ENCODE measurements at places on chromosomes 6 and 20.
A peak's percentile ranks its signal among the peaks of the same experiment; 100 is the strongest.

DNA sequence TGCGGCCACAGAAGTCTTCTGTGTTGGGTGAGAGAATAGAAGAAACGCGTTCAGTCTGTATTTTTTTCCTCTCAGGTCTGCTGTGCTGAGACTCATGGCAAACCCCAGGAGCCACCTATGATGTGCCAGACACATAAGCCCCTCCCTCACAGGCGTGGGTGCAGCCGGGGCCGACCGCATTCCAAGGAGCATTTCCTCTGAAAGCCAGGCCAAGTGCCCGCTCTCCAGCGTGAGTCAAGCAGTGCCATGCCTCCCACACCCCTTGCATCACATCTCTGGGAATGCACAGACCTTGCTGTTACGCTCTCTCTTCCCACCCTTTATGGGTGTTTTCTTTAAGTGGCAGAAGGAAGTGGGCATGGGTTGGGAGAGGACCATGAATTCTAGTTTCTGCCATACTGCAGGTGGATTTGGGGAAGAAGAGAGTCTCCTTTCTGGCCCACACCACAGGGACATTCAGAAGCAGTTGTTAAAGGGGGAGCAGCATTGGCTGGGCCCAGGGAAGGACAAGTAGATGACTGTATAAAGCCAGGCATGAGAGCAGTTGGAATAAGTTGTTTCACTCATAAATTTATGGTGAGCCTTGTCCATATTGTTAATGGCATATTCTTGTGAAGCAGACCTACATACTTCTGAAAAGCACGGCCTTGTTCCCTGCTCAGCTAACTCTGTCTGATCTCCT lies 37.1 kb upstream of the TFAP2A start:
- DNase-seq: peak; percentile 6

DNA sequence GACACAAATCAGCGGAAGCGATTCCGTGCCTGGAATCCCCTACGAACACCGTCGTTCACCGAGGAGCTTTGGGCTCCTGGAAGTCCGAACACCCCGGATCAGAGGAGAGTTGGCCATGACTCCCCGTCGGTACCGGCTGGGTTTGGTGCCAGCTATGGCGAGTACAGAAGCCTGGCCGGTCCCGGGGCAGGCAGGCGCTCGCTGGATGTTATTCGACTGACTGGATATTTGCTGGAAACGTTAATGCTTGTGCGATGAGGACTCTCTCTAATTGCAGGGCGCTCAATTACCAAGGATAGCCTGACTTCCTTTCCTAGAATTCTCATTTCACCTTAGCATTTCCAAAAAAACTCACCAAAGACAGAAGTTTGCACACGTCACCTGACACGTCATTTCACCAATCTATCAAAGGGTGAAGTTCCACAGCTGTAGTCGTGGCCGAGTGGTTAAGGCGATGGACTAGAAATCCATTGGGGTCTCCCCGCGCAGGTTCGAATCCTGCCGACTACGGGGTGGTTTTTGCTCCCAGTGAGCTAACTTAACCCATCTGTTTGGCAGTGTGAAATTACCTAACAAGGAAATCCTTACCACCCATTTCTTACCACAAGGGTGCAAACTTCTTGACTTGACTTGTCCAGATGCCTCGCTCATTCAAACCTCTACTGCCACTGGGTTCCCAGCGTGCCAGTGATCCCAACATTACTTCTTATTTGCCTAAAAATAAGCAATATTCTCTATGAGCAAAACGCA lies 22.7 kb upstream of the ZNF184 start:
- DNase-seq: peak; percentile 87

DNA sequence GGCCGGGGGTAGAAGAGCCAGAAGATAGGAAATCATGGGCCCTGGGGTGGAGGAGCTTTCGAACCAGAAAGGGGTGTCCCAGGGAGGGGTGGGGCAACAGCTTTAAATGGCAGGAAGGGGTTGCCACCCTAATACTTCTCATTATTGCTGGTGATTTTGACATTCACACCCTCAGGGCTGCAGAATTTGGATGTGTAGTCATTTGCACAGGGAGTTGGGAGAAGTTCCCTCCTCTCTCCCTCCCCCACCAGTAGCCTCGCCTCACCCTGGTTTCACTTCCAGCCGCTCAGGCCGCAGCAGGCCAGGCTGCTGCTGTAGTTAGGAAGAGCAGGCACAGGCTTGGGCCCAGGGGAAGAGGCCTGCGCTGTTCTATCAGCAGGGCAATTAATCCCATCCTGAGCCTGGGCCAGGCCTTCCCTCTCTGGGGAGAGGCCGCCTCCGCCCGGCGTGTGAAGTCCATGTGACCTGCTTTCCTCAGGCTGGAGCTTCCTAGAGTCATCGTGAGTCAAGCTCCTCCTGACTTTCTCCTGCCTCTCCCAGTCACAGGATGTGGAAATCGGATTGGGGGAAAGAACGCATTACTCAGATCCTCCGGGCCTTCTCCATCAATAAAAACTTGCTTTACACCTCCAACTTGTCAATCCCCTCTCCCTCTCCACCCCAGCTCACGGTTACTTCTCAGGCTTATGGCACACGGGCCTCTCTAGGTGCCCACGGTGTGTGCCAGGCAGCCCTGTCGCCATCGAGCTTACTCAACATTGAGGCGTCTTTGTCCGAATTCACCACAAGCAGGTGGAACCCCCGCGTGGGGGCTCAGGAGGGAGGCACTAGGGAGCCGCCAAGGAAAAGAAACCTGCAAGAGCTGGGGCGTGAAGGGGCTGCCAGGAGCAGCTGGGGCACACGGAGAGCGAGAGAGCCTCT lies 7.8 kb downstream of the ADTRP start:
- DNase-seq: peak; percentile 100

DNA sequence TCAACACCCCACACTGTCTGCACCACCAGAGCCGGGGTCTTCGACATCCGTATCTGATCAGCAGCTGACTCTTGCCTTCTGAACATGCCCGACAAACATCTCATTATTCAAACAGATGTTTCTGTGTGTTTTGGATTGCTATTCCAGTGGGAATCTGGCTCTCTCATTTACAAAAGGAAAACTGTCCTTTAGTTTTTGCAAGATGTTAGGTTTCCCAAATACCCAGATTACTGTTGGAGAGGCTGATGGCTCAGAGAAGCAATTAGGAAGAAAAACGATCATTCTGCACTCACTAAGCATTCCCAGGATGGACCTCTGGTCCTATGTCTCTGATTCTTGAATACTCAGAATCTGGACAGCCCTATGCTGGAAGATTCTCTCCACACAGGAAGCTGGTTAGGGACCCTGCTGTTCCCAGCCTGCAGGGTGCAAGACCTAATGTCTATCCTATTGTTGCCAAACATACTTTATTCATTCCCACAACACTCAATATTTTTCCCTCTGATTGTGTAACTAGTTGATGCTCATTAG lies 532.9 kb downstream of the CDH26 start:
- no peak for DNase-seq

DNA sequence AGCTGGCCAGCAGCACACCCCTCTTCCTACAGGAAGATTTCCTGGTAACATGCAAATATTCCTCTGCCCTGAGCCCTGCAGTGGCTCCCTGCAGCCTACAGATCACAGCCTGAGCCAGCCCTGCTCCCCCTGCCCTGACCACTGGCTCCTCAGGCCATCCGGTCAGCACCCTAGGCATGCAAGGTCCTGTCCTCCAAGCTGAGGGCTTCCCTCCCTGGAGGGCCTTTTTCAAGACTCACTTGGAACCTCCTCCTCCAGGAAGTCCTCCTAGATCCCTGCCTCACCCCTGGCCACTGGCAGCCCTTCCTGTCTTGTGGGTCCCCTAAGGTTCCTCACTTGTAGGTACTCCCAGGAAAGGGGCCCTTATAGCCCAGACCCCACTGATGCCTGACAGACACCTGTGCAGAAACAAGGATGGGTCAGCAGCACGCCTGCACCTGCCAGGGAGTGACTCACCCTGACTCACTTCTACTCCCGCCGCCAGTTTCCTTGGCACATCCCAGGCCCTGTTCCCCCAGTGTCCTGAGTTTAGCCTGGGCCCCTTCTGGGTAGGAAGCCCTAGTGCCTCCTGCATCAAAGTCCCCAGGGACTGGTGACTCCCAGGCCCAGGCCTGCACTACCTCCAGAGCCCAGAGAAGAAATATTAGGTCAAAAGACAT lies 3.2 kb downstream of the SLC4A11 start:
- DNase-seq: no peak

GRCh38 chr6:40325041-40325440 lies 262.1 kb downstream of the LRFN2 start:
- no peak for DNase-seq

DNA sequence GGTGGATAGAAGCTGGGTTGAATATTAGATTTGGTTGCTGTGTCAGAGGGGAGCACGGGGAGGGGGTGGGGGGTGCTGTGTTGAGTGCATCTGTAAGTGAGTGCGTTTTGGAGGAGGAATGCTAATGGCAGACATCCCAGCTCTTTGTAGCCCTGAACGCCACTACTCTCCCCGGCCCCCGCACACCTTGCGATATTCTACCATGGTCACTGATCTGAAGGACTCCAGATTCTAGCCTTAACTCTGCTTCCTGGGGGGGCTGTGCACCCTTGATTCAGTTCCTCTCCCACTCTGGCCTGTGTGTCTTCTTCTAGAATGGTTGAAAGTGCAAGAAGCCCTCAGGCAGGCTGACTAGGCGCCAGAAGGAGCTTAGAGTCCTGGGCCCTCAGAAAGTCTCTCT lies 7.1 kb downstream of the GLP1R start:
- DNase-seq: no peak

GRCh38 chr6:6686176-6686575 lies 97.7 kb downstream of the LY86 start:
- no peak for DNase-seq

DNA sequence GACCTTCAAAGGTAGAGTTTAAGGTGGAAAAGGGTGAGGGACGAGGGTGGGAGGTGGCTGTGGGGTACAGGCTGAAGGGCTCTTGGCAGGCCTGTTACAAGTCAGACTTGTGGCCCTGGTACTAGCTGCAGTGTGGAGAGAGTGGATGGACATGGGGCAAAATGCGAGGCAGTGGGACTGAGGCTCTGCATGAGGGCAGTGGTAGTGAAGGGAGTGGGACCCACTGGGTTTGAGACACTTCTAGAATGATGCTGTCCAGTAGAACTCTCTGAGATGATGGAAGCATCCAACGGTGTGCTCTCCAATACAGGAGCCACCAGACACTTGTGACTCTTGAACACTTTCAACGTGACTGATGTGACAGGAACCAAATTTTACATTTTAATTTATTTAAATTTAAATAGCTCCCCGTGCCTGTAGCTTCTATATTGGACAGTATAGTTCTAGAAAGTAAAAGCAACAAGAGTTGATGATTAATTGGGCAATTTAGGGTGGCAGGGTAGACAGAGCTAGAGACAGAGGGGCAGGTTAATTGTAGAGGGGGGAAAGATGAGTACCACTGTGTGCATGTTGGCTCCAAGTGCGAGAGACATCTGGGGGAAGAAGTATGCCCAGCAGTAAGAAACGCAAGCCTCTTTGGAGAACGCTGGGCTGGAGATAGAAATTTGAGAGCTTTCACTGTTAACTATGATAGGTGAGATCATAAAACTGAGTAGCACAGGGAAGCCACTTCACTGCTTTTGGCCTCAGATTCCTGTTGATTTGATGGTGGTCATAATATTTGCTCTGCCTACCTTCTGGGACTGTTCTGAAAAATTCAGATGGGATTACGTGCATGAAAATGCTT lies 77.5 kb downstream of the TXNDC5 start:
- DNase-seq: no peak

GRCh38 chr6:109172101-109172746 lies 76.9 kb downstream of the CEP57L1 start:
- no peak for DNase-seq

GRCh38 chr6:70846207-70846835 lies 110.5 kb downstream of the B3GAT2 start:
- DNase-seq: no peak

DNA sequence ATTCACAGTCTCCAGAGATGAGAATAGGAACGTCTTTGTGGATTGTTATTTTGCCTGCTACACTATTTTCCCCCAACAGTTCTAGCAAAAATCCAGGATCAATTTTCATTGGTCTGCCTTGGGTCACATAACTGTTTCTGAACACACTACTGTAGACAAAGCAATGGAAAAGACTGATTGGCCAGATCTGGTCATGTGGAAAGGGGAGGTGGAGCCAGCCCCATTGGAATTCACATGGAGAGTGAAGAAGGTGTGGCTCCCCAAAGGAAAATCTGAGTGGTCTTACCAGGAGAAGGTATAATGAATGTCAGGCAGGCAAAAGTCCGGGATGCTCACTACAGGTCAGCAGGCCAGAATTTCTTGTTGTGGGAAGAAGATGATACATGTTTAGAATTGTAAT lies 9.5 kb upstream of the TP53RK start:
- no peak for DNase-seq

DNA sequence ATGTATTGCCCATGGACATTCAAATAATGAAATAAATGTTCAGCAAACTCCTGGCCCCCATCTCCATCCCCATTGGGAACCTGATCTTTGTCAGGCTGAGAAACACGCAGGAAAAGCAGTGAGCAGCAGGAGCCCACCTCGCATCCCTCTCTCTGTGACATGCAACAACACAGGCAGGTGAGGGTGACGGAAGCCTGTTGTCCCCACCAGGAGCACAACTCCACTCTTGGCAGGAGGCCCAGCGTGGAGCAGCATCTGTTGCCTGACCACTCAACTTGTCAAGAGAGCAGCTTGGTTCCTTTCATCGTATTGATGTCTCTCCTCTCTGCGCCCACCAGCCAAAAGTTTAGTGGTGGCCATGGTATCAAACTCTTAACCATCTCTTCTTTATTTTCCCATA lies 586.9 kb upstream of the ARID1B start:
- no peak for DNase-seq

- DNase-seq: no peak
Measured at GRCh38 chr20:13883425-13883824, 98.6 kb downstream of the NDUFAF5 start.

GRCh38 chr20:38875175-38875993 lies 50.8 kb upstream of the FAM83D start:
- no peak for DNase-seq

DNA sequence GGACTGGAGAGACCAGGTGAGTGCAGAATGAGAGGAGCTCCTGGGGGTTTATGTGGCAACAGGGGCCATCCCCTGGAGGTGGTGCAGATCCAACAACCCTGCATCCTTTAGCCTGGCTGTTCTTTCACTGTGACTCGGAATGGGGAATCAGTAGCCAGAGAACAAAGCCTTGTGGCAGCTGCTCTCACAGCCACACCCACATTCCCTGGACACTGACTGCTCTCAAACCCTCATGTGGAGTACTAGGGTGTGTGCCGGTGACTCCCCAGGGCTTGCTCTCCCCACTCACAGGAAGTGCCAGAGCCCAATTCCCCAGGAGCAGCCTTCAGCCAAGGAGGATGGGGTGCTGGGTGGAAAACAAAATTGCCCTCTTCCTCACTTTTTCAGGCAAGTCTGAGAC lies 30.2 kb upstream of the GGTLC1 start:
- DNase-seq: no peak

DNA sequence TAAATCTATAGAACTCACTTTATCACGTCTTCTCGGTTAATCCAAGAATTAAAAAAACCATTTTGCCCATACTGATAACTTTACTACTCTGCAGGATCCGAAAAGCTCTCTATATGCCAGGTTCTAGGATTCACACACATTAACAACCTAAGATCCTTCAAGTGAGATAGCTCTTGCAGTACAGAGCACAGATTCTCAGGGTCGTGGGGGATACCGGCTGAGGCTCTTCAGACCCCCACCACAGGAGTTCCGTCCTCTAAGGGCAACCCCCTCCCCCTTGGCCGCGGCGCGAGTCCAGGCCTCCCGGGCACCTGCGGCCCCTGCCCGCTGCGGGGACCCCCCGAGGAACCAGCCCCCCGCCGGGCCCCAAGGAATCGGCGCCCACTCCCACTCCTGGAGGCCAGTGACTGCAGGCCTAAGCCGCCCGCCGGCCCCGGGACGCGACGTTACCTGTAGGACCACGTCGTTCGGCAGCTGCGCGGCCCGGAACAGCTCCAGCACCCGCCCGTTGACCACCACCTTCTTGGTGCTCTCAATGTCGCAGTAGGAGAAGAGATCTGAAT lies 892 bp downstream of the REPS1 start:
- DNase-seq: no peak
